COLO829 (cell line): ENCODE measurements at places on chromosomes 2 and 18.

DNA sequence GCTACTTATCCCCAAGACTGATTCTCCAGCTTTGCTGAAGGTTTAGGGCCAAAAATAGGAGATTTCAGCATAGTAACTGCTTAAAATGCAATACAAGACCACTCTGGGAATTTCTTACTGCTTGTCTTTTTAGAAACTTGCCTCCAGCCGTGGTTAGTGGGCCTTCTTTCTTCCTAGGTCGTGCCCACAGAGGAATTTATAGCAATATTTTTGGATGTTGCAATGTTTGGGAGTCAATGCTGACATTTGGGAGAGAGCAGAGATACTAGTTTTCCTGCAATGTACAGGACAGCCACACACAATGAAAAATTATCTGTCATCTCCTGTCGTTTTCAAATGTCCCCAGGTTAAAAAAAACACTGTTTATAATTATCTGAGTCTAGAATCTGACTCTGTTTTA lies 25.6 kb upstream of the CERS6 start:
- DNase-seq, result no peak

GRCh38 chr2:45706033-45706432 lies 54.6 kb downstream of the PRKCE start:
- DNase-seq, result no peak

- no peak for DNase-seq
These were observed 17.1 kb upstream of the ATRAID start for GRCh38 chr2:27194538-27195354.

- no peak for DNase-seq
These were observed 304.4 kb upstream of the SLC39A10 start for GRCh38 chr2:195352581-195352980.

- no peak for DNase-seq
These were observed 429.2 kb downstream of the TNS1 start for GRCh38 chr2:217573571-217573970.

GRCh38 chr2:35978218-35978617 lies 377.4 kb upstream of the CRIM1 start:
- no peak for DNase-seq

- no peak for DNase-seq
These were observed 46.0 kb downstream of the LAMA1 start for GRCh38 chr18:7071600-7071999.

DNA sequence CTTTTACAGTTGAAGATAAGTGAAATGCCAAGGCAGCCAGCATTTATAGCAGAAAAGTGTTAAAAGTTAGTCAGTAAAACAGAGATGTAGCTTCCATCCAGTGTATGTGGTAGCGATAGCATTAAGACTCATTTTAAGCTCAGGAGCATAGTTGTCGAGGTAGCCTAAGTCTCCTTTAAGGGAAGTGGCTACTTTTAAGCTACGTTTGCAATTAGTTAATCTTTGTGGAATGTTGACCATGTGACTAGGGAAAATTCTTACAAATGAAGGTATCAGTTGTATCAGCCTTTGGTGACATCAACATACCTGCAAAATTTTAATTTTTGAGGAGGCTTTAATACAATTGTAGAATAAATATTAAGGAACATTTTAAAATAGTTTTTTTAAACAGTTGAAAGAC lies 61.9 kb downstream of the LHCGR start:
- DNase-seq, result no peak

- no peak for DNase-seq
These were observed 598.6 kb downstream of the SLC4A3 start for GRCh38 chr2:220226076-220226475.

GRCh38 chr2:188473306-188473705 lies 181.6 kb downstream of the GULP1 start:
- DNase-seq, result no peak

GRCh38 chr2:145609951-145610350 lies 1090.0 kb upstream of the ZEB2 start:
- no peak for DNase-seq

GRCh38 chr2:64268330-64269048 lies 124.3 kb upstream of the PELI1 start:
- DNase-seq, result no peak

DNA sequence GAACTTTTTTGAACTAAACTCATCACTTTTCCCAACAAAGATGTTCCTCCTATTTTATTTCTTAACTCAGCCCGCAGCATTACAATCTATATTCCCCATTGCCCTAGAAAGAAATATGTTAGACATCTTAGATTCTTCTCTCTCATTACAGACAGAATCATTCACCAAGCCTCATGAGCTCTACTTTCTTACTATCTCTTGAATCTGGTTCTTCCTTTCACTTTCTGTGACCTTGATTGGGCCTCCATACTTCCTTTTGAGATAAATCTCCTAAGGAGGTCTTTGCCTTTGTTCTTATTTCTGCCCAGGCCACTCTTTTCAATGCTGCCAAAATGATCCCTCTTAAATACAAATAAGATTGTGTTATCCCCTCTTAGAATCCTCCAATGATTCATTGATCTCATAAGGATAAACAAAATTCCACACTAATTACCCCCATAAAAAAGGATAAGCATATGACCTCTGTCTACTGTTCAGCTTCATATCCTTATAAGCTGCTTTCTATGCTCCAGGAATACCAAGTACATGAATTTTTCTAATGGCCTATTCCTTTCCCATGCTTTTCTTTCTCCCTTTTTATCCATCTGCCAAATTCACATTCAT lies 400.0 kb downstream of the ARHGAP15 start:
- DNase-seq, result no peak

GRCh38 chr18:3058328-3059191 lies 45.6 kb upstream of the LPIN2 start:
- DNase-seq, result no peak

DNA sequence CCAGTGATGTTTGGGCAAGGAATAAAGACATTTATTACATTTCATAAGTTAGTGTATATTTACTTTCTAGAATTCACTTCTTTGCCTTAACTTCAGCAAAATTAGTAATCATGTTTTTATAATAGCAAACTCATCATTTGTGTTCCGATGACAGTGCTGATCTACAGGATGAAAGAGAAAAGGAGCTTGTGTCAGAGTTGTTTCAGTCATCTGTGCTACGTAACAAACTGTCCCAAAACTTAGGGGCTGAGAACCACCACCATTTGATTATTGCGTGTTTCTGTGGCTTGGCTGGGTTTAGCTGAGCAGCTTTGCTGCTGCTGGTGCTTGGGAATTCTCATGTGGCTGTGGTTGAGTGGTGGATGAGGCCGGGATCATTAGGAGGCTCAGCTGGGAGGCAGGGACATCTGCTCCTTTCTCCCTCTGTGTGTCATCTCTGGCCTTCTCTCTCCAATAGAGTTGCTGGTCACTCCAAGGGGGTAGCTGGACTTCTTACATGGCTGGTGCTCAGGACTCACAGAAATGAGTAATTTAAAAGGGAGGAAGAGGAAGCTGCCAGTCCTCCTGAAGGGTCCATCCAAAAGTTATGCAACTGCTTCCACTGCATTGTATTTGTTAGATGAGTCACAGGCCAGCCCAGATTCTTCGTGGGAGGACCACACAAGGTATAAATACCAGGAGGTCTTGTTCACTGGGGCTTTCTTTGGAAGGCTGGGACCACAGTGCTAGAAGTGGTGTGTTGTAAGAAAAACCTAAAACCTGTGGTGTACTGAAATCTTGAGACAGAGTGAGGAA lies 43.4 kb upstream of the HAAO start:
- DNase-seq, result no peak

- DNase-seq, result peak; percentile 65
These were observed 285.9 kb downstream of the RNF144A start for GRCh38 chr2:7203056-7203467.

DNA sequence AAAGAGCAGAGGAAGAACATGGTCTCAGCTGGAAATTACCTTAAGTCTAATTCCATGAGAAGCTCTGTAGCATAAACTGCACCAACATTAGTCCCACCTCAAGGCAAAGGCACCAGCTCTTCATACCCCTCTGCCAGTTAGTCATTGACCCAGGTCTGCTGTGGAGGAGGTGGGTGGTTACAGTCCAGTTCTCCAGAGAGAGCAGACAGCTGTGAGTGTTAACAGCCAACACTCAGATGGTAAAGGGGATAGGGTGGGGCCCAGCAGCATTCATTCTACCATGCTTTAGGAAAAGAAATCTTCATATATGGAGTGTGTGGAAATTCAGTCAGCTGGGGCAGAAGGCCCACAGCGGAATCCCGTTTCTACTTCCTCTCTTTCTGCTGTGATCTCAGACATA lies 159.7 kb upstream of the FBXO11 start:
- no peak for DNase-seq

DNA sequence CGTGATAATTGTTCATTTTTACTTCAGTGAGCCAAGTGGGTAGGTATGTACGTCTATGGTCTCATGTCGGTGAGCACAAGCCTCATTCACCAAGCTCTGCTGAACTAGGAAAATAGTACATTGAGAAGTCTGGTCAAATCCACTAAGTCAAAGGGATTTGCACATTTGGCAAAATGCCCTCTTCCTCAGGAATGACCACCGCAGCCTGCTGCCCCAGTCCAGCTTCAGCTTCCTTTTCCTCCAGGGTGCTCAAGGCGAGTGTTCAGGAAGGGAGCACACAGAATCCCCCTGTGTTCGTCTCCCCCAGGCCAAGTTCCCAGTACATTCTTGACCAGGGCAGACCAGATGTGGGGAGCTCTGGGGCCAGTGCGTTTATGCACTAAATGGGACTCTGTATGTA lies 23.0 kb downstream of the TCF7L1 start:
- DNase-seq, result no peak

- no peak for DNase-seq
These were observed 282.0 kb upstream of the REV1 start for GRCh38 chr2:99771681-99772333.
